ENCODE measurements at places on chromosomes 13 and 19.

DNA sequence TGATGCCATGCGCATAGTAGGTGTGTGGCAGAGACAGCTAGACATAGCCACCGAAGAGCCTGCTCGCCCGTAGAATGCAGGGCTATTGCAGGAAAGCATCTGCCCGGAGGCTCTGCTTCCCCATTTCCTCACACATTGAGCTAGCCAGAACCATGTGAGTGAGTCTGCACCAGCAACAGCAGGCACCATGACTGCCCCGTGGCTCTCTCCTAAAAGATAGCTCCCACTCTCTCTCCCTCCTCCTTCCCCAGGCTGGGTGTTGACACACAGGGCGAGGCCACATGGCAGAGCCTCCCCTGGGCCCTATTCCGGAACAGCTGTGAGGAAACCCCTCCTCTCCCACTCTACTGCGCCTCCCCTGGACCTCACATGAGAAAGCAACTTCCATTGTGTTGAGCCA is 52.3 kb upstream of the ATP12A start:
- no peak for DNase-seq

DNA sequence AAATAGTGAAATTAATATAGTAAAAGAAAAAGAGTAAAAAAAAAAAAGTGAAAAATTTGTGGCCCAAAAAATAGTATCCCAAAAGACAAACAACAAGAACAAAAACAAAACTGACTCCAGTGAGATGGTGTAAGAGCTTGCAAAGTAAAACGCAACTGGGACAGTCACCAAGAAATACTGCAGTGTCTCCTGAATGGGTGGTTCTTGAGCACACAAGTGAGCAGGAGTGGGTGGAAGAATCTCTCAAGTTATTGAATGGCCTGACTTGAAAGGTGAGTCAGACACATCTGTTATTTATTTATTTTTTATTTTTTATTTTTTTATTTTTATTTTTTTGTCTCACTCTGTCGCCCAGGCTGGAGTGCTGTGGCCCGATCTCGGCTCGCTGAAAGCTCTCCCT is 1.9 kb downstream of the ZNF493 start:
- no peak for DNase-seq

- DNase-seq, result no peak
Observed at GRCh38 chr13:40490086-40490758, 176.2 kb downstream of the FOXO1 start.

GRCh38 chr19:51461723-51462161 is 3.5 kb upstream of the SIGLEC8 start:
- no peak for DNase-seq

Data from stimulated activated CD4-positive, alpha-beta T cell treated with anti-CD3 and anti-CD28 coated beads, Interleukin-1b, Interleukin-23, amount 100 ng/mL, for 1 hour (primary cell).